Activated CD8-positive, alpha-beta memory T cell treated with anti-CD3 and anti-CD28 coated beads for 24 hours (primary cell): ENCODE measurements at places on chromosomes 2 and 18.
A peak's percentile ranks its signal among the peaks of the same experiment; 100 is the strongest.

DNA sequence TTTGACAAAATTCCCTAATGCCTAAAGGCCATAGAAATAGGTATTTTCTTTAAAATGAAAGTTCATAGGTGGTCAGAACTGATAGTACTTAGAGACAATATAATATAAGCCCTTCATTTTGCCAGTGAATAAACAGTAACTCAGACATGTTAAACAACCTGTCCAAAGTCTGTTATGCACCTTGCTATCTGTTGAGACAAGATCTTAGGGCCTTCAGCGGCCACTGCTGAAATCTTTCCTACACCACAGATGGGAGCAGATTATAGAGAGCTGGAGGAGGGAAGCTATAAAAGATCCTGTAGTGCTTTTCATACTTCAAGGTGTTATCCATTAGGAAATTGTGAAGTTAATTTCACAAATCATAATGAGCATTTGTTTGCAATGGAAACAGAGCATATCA lies 13.8 kb downstream of the CERKL start:
- no peak for DNase-seq

- no peak for DNase-seq
Measured at GRCh38 chr2:180583441-180584140, 396.8 kb upstream of the UBE2E3 start.

- DNase-seq, result no peak
Measured at GRCh38 chr2:85414761-85415553, 3.6 kb upstream of the SH2D6 start.

- no peak for DNase-seq
Measured at GRCh38 chr2:109347626-109348025, 218.6 kb downstream of the SH3RF3 start.

- DNase-seq, result no peak
Measured at GRCh38 chr2:206432193-206433082, 10.9 kb upstream of the ADAM23 start.

- peak; percentile 60 for DNase-seq
Measured at GRCh38 chr18:76687304-76687962, 134.9 kb upstream of the ZNF236 start.

DNA sequence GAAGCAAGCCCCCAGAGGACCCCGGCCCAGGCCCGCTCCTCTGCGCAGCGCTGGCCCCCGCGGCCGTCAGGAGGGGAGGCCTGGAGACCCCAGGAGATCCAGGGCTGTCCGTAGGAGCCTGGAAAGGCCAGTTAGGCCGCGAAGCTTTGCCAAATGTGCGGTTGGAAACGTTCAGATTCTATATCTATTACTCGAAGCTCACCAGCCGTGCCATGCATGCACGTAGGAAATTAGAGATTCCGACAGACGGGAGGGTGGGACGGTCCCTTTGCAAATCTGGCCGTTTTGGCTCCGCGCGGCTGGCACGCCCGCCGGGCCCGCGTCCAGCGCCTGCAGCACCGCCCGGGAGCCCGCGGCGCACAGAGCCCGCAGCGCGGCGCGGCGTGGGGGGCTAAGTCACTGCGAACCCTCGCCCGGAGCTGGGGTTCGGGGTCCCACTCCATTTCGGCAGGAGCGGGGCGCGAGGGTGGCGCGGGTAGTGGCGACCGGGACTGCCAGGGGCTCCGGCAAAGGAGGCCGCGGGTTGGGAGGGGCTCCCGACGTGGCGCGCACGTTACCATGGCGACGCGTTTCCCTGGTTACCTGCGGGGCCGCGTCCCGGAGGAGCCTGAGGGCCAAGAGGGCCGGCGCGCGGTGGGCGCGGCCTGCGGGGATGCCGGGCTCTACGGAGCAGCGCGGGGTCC lies 488.6 kb upstream of the SMIM21 start:
- DNase-seq, result no peak

DNA sequence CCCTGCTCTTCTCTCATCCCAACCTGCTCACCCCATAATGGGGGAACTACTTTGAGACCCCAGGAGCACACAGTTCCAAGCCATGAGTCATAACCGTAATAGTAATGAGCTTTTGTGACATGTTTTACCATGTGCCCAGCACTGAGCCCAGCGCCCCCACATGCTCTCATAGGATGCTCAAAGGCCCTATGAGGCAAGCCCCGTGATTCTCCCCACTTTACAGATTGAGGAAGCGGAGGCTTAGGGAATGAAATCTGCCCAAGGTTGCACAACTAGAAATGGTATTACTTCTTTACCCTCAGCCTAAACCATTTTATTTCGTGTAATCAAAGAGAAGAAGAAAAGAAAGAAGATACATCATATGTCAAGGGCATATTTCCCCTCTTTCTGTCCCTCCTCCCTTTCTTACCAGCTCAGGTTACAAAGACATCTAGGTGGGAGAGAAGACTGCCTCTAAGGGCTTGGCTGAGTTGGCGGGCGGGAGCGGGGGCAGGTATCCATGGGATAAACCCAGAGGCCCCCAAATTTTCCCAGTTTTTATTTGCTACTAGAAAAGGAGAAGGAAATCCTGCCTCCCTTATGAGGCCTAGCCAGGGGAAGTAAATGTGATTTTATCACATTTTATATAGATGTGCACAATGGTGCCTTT lies 24.2 kb downstream of the BCL11A start:
- no peak for DNase-seq

DNA sequence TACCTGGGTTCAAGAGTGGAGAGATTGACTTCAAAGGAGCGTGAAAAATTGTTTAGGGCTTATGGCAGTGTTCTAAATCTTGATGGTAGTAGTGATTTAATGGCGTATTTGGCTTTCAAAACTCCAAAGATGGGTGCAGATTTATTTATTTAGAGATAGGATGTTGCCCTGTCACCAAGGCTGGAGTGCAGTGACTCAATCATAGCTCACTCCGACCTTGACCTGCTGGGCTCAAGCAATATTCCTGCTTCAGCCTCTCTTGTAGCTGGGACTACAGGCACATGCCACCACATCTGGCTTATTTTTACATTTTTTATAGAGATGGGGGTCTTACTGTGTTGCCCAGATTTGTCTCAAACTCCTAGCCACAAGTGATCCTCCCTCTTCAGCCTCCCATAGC lies 52.5 kb downstream of the FAM117B start:
- DNase-seq, result no peak

- DNase-seq, result no peak
Measured at GRCh38 chr2:61715506-61715905, 138.4 kb downstream of the FAM161A start.

- DNase-seq, result no peak
Measured at GRCh38 chr2:65128297-65129190, 1.4 kb downstream of the RAB1A start.
